ENCODE measurements at places on chromosomes 12 and 14.

DNA sequence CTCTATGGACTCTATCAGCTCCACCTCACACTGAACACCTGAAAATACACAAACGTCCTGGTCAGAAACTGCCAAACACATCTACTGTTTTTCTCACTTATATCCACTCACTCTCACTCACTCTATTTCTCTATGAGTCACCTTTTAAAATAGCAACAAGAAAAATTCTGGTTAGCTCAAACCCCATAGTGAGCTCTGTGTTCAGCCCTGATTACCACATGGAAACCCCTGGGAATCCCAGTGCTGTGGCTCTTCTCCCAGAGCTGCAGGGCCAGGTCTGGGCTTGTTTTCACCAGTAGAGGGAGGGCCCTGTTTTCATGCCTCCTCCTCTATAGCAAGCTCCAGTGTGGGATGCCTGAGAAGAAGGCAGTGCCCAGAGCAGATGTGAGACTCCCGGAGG, 1126.1 kb downstream of the TMEM121 start:
- no peak for ATAC-seq
- H3K4me1 ChIP-seq = peaks cover 2% of the 10 kb centered on the region
- no peak overlapping the region for H3K27ac ChIP-seq

DNA sequence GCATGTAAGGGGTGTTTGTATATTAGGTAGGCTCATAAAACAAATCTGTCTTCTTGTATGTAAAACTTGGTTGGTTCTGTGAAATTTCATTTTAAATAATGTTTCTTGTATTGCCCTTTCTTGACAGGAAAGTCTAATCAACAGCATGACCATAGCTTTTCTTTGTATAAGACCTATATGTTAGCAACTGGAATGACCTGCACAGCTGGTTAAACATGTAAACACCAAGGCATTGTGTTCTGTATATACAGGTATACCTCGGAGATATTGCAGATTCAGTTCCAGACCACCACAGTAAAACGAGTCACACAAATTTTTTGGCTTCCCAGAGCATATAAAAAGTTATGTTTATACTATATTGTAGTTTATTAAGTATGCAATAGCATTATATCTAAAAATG, 183.6 kb downstream of the ERC1 start:
- no peak overlapping the region for H3K4me3 ChIP-seq
- no peaks in the 10 kb centered on the region for H3K27me3 ChIP-seq
- H3K36me3 ChIP-seq = peaks cover 25% of the 10 kb centered on the region
- no peaks in the 10 kb centered on the region for H3K4me1 ChIP-seq
- no peak overlapping the region for H3K27ac ChIP-seq

DNA sequence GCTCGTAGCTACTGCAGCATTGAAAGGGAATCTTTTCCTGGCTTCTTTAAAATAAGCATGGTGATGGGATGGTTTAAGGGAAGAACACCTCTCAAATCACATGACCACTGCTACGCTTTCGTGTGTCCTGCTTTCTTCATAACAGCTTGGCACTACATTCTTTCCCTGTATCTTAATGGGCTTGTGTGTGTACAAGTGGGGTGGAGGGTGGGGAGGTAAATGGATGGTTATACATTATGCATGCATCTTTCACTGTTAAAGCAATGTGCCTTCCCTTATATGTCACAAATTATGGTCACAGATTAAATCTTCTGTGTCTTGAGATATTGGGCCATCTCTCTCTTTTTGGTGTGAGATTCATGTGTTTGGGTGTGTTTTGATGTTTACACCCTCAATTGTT, 169.4 kb upstream of the GARIN2 start:
- peaks cover 10% of the 10 kb centered on the region for H3K4me1 ChIP-seq
- no peaks in the 10 kb centered on the region for H3K27me3 ChIP-seq
- no peak overlapping the region for H3K4me3 ChIP-seq

- peak; percentile 96 for ATAC-seq
- peaks cover 59% of the 10 kb centered on the region for H3K4me1 ChIP-seq
- H3K27ac ChIP-seq = peak overlapping the region; percentile 84
- no peaks in the 10 kb centered on the region for H3K36me3 ChIP-seq
- H3K27me3 ChIP-seq = no peaks in the 10 kb centered on the region
Observed at GRCh38 chr14:68741839-68742470, 50.9 kb downstream of the ZFP36L1 start.

DNA sequence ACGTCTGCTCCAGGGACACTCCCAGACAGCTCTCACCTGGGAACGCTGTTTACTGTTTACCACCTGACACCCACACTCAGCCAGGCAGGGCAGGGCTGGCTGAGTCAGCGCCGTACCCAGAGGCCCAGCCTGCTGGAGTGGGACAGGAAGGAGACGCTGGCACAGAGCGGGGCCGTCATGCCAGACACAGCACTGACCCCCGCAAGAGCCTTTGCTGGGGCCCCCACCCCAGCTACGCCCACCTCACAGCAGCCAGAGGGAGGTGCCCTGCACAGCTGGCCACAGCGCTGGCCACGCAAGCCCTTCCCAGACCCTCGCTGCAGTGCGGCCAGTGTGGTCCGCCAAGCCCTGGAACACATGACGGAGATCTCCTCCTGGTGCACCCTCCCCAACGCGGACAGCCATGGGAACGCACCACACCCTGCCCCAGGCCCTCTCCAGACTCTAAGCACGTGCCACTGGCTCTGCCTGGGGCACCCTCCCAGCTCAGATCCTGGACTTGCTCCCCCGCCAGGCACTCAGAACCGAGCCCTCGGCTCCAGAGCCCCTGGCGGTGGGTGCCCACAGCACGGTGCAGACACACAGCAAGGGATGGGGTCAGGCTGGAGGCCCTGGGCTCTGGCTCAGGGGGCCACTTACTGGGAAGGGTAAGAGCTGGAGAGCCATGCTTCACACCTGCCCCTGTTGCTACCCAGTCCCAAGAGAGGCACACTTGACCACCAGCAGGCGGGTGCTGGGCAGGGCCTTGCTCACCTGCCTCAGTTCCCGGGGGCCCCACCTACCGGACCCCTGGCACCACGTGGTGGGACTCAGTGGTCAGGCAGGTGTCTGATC, 5.7 kb downstream of the AHNAK2 start:
- H3K4me1 ChIP-seq = peaks cover 35% of the 10 kb centered on the region
- peaks cover 5% of the 10 kb centered on the region for H3K36me3 ChIP-seq
- ATAC-seq = no peak
- H3K27ac ChIP-seq = no peak overlapping the region
- peaks cover 75% of the 10 kb centered on the region for H3K27me3 ChIP-seq
- no peak overlapping the region for H3K4me3 ChIP-seq

DNA sequence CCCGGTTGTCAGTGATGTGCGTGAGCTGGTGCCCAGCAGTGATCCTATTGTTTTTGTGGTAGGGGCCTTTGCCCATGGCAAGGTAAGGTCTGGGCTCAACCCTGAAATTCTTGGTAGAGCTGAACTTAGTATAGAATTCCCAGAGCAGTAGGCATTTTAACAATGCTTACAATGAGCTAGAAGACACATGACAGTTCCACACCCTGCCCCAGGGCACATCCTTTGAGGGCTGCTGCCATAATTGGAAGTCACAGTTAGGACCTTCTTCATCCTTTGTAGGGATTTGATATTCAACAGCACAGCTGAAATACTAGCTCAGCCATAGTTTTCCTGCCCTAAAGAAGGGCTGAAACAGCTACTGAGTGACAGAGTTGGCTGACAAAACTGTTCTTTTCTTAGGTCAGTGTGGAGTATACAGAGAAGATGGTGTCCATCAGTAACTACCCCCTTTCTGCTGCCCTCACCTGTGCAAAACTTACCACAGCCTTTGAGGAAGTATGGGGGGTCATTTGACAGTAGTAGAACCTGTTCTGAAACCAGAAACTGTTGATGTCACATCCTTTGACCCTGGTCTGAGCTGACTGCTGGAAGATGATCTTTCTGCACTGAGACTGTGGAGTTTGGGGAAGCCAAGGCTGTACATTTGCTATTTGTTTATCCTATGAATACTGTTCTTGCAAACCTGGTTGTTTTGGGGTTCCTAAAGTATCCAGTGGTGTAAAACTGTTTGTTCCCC, 4.8 kb downstream of the EMG1 start:
- no peak overlapping the region for H3K4me3 ChIP-seq
- no peak overlapping the region for H3K27ac ChIP-seq
- H3K4me1 ChIP-seq = peaks cover 38% of the 10 kb centered on the region
- peaks cover 45% of the 10 kb centered on the region for H3K36me3 ChIP-seq
- no peaks in the 10 kb centered on the region for H3K27me3 ChIP-seq
- no peak for ATAC-seq

DNA sequence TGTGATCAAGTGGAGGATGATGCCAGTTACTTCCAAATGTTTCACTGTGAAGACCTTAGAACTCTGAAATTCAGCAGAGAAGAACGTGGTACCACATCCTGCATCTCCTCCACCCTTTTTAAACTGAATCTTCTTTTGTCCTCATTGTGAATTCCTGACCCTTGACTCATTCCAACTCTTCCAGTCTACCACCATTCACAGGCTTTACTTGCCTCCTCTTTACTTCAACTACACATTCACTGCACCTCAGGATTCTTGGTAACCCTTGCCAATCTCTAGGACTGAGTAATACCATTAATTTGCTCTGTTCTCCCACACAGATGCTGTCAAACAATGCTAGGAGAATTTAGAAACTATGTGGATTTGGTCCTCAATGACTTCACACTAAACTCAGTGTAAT, 37.3 kb downstream of the PPP1R12A start:
- H3K4me1 ChIP-seq = peaks cover 74% of the 10 kb centered on the region
- H3K27me3 ChIP-seq = no peaks in the 10 kb centered on the region
- ATAC-seq = no peak
- no peak overlapping the region for H3K27ac ChIP-seq
- peaks cover 13% of the 10 kb centered on the region for H3K36me3 ChIP-seq
- H3K4me3 ChIP-seq = no peak overlapping the region

DNA sequence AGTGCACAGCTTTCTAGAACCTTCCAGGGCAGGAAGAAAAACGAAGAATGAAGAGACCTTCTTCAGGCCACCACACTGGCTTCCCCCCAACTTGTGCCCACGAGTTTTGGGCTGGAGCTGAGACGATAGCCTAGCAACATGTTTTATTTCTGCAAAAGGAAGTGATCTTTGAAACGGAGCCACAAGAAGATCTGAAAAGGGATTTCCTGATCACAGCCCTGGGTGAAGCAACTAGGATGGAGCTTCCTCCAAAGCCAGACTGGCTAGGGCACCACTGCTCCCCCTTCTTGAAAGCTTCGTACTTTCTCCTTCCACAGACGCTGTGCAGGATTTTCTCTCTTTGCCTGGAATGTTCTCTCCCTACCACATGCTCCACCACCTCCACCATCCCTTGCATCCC, 418.3 kb downstream of the MED13L start:
- no peaks in the 10 kb centered on the region for H3K4me1 ChIP-seq
- no peak for ATAC-seq
- peaks cover 27% of the 10 kb centered on the region for H3K27me3 ChIP-seq
- H3K4me3 ChIP-seq = no peak overlapping the region
- H3K27ac ChIP-seq = no peak overlapping the region

DNA sequence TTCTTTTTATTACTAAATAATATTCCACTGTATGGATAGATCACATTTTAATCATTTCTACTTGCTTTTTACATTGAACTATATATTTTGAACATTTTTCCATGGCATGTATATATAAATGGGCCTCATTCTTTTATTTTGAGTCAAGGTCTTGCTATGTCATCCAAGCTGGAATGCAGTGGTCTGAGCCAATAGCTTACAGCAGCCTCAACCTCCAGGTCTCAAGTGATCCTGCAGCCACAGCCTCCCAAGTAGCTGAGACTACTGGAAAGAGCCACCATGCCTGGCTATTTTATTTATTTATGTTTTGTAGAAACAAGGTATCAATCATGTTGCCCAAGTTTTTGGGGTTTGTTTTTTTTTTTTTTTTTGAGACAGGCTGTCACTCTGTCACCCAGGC, 7.6 kb downstream of the FCF1 start:
- H3K36me3 ChIP-seq = peaks cover 60% of the 10 kb centered on the region
- no peak overlapping the region for H3K4me3 ChIP-seq
- ATAC-seq = no peak
- peaks cover 8% of the 10 kb centered on the region for H3K4me1 ChIP-seq
- H3K27ac ChIP-seq = no peak overlapping the region
- no peaks in the 10 kb centered on the region for H3K27me3 ChIP-seq

- no peak overlapping the region for H3K4me3 ChIP-seq
- no peaks in the 10 kb centered on the region for H3K36me3 ChIP-seq
- no peaks in the 10 kb centered on the region for H3K27me3 ChIP-seq
- H3K4me1 ChIP-seq = no peaks in the 10 kb centered on the region
Observed at GRCh38 chr12:93336291-93336741, 41.4 kb upstream of the NUDT4 start.

- peaks cover 5% of the 10 kb centered on the region for H3K4me1 ChIP-seq
- H3K27ac ChIP-seq = peak overlapping the region; percentile 36
- no peak overlapping the region for H3K4me3 ChIP-seq
- H3K27me3 ChIP-seq = no peaks in the 10 kb centered on the region
- H3K36me3 ChIP-seq = peaks cover 32% of the 10 kb centered on the region
Observed at GRCh38 chr14:77302926-77303325, 17.8 kb downstream of the POMT2 start.

DNA sequence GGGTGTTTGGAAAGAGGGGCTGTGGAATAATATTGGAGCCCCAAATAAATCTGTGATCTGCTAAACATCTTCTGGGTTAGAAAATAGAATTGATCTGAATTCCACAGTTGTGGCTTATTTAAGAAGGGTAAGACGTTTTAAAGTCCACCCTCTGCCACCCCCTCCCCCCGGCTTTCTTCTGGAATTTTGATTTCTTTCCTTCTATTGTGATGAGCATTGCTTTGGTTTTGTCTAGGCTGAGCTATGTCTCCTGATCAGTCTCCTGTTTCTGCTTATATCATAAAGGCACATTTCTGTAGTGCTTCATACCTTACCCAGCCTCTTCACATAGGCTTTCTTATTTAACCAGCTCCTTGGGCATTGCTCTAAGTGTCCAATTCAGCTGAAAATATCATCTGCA, 77.3 kb upstream of the SLC38A2 start:
- H3K4me3 ChIP-seq = no peak overlapping the region
- H3K4me1 ChIP-seq = peaks cover 20% of the 10 kb centered on the region
- peaks cover 12% of the 10 kb centered on the region for H3K36me3 ChIP-seq
- no peak overlapping the region for H3K27ac ChIP-seq
- ATAC-seq = no peak

DNA sequence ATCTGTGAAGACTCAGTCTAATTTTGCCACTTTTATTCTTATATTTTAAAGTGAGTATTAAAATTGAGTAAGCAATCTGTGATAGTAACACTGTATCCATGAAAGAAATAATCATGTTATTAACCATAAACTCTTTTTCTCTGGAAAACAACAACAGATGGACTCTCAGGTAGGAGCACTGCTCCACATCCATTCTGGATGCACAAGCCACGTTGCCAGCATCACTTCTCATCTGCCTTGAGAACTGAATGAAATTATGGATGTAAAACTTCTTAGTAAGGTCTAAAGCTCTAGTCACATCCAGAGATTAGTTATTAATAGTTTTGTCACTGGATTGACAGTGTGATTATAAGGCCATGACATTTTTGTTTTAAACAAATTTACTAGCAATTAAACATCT, 489.1 kb upstream of the SYT1 start:
- H3K27me3 ChIP-seq = no peaks in the 10 kb centered on the region
- no peak overlapping the region for H3K4me3 ChIP-seq
- no peaks in the 10 kb centered on the region for H3K4me1 ChIP-seq

DNA sequence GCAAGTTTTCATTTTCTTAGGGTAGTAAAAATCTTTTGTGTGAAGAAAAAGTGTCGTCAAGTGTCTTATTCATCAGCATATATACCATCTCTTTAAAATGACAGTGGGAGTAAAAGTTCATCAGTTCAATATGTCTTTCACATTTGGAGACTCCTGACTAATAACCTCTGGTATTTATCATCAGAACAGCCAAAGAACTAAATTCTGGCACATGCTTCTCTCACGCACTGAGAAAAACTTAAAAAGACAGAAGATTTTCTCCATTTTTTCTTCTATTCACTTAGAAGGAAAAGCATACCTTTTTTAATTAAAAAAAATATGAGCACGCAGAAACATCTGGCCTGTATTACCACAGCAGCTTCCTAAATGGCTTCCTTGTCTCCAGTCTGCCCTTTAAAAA, 265.7 kb downstream of the AKAP6 start:
- H3K4me3 ChIP-seq = no peak overlapping the region
- no peaks in the 10 kb centered on the region for H3K4me1 ChIP-seq
- H3K27me3 ChIP-seq = no peaks in the 10 kb centered on the region
- no peak for ATAC-seq
- no peaks in the 10 kb centered on the region for H3K36me3 ChIP-seq
